MCF 10A (cell line): ENCODE measurements at places on chromosomes 4 and X.
A peak's percentile ranks its signal among the peaks of the same experiment; 100 is the strongest.

DNA sequence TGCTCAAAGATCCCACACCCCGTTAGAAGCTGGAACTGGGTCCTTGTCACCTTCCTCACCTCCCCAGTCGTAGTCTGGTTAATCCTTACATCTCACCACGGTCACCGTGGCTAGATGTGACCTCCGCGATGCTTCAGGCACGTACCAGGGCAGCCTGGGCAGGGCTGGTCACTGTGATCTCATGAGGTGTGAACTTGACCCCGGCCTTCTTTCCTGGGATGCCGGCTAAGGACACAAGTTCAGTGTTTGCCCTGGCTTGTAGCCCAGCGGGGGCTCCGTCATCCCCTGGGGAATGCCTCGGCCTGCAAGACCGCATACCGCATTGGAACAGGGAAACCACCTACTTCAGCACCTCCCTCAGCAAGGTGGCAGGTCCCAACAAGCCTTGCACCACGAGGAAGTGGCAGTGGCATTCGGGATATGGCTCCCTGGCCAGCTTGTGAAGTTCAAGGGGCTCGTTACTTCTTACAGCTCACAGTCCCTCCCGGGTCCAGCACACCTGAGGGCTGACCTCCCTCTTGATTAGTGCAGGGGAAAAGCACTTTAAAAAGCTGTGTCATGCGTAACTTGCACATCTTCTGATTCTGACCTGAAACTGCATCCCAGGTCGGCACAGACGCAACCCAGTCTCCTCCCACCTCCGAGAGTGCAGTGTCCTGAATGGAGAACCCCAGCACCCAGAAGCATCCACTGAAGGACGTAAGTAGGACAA lies 25.9 kb downstream of the NOP14 start:
- peak; percentile 89 for DNase-seq

DNA sequence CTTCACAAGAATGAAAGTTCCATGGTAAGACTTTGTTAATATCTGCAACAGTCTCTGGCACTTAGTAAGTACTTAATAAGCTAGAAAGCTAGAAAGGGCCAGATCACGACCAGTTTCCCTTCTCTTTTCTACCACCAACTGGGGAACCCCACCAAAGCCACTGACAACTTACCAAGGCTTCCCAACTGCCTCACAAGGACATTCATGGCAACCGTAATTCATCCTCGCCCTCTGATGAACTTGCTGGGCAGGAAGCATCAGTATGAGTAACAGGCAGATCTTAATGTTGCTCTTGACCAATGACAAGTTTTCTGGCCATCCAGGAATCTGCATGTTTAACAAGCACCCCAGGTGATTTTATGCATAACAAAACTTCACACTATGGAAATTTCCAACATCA lies 23.2 kb upstream of the ZCCHC13 start:
- no peak for DNase-seq

- no peak for DNase-seq
Measured at GRCh38 chr4:170079981-170080380, 9.8 kb downstream of the AADAT start.

DNA sequence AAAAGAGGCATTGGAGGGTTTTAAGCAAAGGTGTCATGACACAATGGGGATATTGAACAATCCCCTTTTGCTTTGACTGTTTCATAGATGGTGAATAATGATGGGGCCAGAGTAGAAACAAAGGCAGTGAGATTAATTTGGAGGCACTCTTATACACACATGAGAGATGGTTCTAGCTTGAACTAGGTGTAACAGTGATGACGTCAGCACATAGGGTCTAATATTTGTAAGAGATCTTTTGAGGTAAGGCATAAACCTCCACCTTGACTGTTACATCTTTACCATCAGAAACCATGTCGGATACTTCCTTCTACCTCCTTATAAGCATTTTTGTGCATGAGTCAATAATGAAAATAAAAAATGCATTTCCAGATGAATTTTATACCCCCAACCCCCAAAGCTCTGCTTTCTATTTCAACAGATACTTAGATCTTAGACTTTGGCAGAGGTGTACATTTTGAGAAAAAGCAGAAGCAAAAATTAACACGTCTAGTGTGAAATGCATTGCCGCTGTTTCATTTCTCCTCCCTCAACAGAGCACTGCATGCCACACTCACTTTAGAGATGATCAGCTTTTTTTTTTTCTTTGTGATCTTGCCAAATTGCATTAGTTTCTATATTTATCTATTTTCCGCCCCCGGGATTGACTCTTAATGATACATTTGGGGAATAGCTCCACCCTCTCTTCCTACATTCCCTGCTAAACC lies 87.2 kb downstream of the HS3ST1 start:
- no peak for DNase-seq

- DNase-seq: no peak
Measured at GRCh38 chr4:55380576-55380975, 15.2 kb upstream of the TMEM165 start.

- peak; percentile 49 for DNase-seq
Measured at GRCh38 chrX:68428431-68428830, 4.9 kb downstream of the OPHN1 start.

DNA sequence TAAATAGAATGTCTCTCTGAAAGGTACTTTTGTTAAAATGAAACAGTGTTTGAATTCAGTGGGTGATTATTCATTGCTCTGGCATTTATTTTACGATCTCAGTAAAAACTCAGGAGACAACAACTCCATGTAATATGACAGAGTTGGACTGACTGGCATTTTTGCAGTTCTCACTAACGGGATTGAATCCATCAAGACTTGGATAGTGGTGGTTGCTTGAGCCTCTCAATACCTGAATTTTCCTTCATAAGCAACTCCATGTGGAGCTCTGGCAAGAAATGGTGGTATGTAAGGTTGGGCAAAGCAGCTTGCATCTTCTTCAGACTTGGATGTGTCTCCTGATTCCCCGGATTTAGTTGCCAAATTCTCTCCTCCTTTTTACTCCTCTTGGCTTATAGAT lies 72.7 kb downstream of the FRMPD4 start:
- peak; percentile 30 for DNase-seq

- DNase-seq: no peak
Measured at GRCh38 chr4:80189956-80190677, 7.2 kb upstream of the PRDM8 start.

GRCh38 chr4:138688408-138689085 lies 327.0 kb upstream of the NOCT start:
- DNase-seq: no peak

DNA sequence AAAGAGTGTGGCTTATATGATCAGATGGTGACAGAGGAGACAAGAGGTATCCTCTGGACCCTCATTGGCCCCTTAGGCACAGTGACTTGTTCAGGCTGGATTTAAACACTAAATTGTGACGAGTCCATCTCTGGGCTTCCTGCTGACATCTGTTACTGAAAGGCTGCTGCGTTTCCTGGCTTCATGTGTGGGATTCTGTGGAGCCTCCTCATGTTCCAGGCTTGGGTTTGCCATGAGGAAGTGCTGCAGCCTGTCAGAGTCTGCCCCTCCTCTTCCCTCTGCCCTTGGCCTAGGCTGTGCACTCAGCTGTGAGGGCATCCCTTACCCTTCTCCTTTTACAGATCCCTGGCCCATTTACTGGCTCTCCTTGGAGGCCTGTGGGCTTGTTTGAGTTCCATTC lies 159.1 kb upstream of the TTC29 start:
- DNase-seq: no peak

DNA sequence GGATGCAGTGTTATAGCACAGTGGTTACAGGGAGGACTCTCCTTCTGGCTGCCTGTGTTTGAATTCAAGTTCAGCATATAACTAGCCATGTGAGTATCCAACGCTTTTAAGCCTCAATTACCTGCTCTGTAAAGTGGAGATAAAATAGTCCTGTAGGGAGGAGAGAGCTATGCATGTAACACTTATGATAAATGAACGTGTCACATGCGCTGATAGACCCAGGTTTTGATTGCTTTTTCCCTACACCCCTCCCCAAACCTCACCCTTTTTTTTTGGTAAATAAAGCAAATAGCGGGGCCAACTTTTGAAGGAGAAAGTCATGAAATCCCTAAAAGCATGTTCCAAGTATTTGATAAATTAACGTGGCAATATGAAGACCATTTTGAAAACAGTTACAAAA lies 20.4 kb upstream of the AMELX start:
- DNase-seq: no peak

DNA sequence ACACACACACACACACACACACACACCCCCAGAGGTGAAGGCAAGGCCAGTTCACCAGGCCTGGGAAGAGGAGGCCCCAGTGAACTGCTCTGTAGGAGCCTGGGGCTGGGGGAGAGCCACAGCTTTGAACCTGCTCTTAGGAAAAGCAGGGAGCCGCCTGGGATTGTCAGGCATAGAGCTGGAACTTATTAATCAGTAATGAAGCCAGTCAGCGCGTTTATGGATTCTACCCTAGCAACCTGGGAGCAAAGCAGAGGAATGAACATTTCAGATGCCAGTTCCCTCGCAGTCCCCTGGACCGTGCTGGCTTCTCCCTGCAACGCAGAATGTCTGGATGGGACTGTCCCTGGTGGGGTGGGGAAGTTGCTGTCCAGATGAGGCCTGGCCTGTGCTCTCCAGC lies 45.3 kb upstream of the DDX3X start:
- no peak for DNase-seq

- no peak for DNase-seq
Measured at GRCh38 chr4:1001561-1002130, 8.4 kb upstream of the SLC26A1 start.

DNA sequence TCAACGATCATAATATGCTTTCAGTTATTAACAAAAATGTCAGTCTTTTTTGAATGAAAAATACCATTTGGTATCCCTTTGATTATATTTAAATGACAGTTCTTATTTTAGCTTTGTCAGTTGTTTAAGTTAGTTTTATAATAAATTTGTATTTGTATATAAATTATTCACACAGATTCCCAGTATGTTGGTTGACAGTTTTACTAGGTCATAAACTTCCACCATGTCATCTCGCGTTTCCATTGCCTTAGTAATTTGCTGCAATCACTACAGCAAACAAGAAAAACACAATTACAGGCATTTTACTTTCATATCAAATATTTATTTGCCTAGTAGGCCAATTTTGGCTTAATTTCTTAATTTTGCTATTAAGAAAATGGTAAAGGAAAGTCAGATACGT lies 109.6 kb upstream of the ANK2 start:
- DNase-seq: no peak

- DNase-seq: no peak
Measured at GRCh38 chrX:42109428-42109827, 186.1 kb upstream of the CASK start.

GRCh38 chr4:6134612-6135220 lies 65.6 kb downstream of the JAKMIP1 start:
- DNase-seq: peak; percentile 28

DNA sequence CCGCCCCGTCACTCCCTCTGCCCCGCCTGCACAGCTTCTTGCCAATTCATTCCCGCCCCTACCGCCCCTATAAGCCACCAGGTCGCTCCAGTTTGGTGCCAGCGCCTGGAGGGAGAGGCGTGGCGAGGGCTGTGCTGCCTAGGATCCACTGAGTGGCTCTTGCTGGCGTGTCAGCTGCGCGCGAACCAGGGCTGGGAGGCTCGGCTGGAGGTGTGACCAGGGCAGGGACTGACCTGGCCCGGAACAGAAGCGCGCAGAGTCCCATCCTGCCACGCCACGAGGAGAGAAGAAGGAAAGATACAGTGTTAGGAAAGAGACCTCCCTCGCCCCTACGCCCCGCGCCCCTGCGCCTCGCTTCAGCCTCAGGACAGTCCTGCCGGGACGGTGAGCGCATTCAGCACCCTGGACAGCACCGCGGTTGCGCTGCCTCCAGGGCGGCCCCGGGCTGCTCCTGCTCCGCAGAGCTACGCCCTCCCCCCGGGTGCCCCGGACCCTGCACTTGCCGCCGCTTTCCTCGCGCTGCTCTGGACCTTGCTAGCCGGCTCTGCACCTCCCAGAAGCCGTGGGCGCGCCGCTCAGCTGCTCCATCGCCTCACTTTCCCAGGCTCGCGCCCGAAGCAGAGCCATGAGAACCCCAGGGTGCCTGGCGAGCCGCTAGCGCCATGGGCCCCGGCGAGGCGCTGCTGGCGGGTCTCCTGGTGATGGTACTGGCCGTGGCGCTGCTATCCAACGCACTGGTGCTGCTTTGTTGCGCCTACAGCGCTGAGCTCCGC lies at the start of gene GPR78:
GPR78 (plus strand) TSS at position 72 of the 773 bp plus-strand sequence; CDS start at position 663, 591 bp downstream.
- no peak for DNase-seq

DNA sequence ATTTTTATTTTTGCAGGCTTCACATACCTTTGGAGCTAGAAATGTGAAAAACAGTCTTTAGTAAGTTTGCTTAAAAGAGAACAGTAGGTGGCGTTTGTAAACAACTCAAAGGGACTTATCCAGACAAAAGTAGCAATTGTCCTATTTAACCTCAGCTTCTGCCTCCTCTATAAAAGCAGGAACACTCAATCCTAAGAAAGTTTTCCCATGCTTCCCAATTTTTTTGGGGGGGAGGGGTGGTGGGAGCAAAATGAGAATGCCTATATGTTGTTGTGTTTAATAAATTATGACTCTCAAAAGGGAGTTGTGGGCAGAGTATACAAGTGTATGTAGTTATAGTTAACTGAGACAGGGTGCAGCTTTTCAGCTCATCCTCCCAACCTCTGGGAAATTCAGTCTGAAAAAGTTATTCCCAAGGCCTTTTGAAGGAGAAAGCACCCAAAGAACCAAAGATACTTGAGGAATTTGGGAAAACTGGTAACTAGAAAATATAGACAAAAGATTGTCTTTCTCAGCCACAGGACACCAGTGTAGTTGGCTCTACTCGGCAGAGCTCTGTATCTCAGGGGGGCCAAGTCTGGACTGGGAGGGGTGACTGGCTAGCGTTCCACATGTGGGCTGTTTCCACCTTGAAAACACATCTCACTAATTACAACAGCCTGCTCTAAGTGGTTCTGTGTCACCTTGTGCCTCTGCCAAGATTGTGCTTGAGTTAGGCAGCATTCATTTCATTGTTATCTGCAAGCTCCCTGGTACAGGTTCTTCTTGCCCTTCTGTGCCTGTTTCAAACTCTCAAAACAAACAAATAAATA lies 2.8 kb downstream of the SFRP2 start:
- DNase-seq: peak; percentile 49

DNA sequence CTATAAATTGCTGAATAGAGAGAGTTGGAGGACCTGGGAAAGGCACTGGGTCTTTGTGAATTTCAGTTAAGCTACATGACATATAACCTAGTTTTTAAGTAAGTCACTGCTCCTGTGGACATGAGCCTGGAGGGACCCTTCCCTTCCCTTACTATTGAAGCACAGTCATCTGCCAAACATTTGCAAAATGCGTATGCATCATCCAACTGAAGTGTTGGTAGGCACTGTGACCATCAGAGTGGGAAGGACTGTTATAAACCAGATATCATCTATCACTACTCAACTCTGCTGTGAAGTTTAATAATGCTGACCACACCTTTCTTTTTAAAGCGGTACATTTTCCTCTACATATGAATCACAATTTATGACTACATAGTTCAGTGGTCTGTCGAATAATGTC lies 5.2 kb downstream of the GABRA3 start:
- no peak for DNase-seq

DNA sequence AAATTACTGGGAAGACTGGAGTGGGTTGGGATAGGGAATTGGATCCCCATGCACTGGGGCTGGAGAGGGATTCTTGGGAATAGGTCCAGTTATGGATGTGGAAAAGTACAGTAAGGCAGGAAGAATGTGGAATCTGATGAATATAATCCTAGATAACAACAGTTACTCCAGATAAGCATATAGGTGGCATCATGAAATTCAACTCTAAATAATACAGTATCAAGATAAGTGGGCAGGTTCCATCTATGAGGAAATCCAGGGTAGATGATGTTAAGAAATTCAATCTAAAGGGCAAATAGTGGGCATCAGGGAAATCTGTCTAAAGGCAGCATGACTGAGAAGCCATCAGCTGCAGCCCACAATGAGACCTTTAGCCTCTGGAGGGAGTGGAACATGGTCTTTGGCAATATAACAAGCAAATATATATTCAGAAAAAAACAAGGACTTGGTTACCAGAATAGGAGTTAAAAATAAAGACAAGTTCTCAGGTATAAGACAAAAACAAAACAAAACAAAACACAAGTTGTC lies 1.2 kb downstream of the DTHD1 start:
- DNase-seq: no peak
